ENCODE measurements at places on chromosomes 7 and 10.

GRCh38 chr10:29760138-29760900 is 125.5 kb upstream of the SVIL start:
- DNase-seq, result no peak

DNA sequence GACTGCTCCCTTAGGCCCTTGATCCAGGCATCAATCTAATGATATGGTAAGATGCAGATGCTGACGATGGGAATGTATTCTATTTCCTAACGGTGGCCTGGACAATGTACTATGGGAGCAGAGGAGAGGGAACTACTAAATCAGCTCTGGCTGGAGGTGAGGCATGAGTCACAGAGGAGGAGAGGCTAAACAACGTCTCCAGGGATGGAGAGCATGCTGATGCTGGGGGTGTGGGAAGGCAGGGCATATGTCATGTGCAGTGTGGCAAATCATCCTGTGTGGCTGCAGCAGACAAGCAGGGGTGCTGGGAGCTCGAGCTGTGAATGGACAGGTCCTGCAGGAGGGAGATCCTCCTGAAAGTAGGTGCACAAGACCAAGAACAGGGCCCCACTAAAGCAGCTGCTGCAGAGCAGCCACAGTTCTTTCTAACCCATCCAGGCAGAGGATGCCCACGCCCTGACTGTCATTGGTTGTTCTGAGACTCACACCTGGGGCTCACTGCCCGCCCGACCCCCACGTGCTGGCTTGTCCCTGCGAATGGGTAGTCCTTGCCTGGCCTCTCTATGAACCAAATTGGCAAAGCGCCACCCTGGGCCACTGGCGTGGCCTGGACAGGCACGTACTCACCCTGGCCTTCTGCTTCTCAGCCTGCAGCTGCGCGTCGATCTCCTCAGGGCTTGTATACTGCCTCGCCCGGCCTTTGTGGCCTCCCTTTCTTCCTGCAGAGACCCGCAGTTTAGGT is 4.0 kb downstream of the PDAP1 start:
- no peak for DNase-seq

DNA sequence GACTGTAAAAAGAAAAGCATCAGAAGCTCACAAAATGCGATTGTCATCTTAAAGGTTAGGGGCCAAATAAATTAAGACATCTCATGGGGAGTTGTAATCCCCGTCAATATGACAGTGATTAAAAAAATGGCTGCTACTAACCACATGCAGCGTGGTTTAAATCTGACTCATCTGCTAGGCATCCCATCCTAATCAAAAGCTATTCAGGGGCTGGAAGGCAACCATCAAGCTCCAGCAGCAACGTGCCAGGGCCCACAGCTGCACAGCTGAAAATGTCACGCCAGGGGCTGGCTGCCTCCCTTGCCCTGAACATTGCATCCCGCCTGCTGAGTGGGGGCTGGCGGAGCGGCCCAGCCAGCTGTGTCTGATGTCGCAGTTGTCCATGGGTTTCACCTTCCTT is 66.3 kb upstream of the FRMD4A start:
- no peak for DNase-seq

- DNase-seq, result no peak
Measured at GRCh38 chr7:99499371-99499720, 735 bp downstream of the ZNF394 start.

GRCh38 chr10:13810568-13810967 is 223.8 kb downstream of the PRPF18 start:
- DNase-seq, result no peak

- no peak for DNase-seq
Measured at GRCh38 chr7:96188591-96188991, 133.3 kb downstream of the SLC25A13 start.

- DNase-seq, result no peak
Measured at GRCh38 chr7:1647961-1648672, 22.0 kb upstream of the ELFN1 start.

DNA sequence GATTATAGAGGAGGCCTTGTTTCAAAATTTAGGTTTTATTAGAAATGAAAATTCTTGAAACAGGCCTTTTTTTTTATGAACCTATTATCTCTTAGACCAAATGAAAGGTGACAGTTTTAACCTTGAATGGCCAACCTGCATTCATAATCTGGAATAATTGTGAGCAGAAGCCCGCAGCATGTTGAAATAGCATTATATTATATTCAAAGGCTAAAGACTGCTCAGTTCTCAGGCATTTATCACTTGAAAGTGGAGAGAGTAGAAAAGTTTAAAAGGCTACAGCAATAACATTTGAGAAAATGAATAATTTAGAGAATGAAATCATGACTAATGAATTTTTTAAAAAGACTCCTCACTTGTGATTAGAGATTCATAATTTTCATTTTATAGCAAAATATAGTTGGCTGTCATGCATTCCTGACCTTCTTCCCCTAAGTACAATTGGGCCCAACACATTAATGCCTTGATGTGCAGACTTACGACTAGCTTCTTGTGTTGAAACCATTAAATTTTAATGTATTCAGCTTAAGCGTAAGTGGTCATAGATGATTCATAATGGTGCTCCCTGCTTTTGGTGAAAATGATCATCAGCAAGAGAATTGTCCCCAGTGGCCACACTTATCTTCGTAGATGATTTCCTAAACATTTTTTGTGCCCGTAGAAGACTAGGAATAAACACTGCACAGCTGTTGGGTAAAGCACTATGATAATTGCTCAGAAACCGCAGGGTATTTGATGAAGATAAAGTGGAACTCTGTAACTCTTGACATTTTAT is 346.6 kb upstream of the BMPER start:
- DNase-seq, result no peak

DNA sequence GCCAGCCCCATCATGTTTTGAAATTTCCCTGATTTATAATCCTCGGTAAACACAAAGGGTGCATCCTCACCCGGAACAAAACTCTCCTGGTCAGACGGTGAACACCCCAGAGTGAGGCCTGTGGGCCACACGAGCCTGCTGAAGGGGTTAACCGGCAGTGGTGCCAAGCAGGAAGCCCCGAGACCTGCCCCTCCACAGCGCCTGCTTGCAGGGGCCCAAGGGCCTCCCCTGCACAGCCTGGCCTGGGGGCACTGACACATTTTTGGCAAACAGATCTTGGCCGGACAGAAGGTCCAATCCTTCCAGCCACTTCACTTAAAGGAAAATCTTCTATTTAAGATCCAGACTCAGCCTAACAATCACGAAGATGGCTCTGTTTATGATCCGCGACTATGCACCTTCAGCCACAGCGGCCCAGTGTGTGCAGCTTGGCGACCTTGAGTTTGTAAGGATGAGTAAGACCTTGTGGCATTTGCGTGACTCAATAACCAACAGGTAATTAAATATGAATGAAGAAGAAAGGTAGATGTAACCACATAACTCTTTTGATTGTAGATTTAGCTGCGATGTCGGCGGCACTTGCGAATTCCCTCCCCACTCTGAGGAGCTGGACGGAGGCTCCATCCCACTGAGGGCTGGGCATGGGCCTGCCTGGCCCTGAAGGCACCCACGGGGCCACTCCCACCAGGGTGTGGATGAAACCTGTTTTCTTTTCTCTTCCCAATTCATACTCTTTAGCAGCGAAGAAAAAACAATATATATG is 328.2 kb downstream of the DNAJB6 start:
- DNase-seq, result no peak

DNA sequence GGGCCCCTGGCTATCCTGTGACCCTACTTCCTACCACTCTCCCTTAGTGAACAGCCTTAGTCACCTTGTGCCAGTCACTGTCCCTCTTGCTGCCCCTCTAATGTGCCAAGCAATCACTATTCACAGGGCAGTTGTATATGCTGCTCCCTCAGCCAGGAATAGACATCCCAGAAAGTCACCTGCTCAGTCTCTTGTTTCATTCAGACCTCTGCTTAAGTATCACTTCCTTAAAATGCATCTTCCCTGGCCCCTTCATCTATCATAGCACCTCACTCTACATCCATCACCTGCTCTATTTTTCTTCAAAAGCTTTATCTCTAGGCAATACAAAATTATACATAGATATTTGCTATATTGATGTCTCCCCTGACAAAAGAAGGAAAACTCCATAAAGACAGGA is 328.4 kb upstream of the NFE2L3 start:
- DNase-seq, result no peak

DNA sequence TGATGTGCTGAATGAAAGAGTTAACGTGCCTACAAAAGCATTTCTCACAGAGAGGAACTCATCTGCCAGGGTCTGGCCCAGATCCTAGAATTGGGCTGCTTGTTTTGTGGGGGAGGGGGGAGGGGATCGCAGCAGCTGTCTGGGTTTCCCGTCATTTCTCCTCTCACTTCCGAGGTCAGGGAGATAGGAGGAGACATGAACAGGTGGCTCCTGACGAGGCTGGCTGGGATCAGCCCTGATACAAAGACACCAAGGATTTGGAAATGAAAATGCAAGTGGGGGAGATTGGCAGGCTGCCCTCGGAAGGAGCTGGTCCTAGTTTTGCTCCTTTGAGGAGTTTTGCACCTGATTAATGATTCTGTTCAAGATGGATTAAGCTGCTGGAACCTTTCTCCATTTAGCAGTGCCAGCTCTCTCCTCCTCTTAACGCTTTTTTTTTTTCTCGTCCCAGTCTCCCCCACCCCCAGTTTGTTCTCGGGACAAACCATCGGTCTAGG is 86.8 kb upstream of the KMT2C start:
- no peak for DNase-seq

- no peak for DNase-seq
Measured at GRCh38 chr7:43077285-43077684, 35.2 kb upstream of the HECW1 start.

- DNase-seq, result no peak
Measured at GRCh38 chr10:25934621-25935139, 651 bp downstream of the MYO3A start.

DNA sequence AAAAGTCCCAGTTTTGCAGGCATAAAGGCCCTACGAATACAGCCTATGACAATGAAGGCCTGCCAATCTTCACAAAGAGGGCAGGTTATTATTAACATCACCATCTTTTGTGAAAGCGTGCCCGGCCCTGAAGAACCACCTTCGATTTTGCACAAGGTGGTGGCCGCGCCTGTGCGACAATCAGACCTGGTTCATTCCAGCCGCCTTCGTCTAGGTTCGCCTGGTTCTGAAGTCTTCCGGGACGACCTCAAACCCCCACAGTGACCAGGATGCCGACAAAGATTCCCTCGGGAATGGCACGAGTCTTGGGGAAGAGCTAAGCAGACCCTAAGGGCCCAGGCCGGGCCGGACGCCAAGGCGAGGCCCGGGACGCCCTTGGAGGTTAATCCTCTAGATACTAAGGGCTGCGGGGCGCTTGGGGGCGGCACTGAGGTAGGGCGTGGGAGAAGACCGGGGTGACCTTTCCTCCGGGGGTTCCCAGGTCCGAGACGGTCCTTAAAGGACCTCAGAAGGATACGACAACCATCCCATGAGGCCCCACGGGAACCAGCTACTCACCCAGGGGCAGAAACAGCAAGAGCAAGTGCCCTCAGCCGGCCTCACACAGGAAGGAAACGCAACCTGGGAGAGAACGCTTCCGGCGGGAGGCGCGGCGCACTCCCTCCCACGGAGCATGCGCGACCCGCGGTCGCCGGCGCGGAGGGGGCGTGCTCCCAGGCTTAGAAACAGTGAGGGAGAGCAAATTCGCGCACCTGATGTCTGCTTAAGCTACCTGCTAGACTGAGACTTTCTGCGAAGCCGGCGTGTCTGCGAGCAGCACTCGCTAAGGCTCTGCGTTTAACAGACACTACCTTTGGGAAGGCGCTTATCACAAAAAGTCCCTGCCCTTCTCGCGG is at the start of gene ATAD1:
Gene ATAD1, minus strand, starts transcription at position 618 of the 896 bp plus-strand sequence. CDS start 3,627 bp downstream, outside the sequence.
- peak; percentile 73 for DNase-seq

DNA sequence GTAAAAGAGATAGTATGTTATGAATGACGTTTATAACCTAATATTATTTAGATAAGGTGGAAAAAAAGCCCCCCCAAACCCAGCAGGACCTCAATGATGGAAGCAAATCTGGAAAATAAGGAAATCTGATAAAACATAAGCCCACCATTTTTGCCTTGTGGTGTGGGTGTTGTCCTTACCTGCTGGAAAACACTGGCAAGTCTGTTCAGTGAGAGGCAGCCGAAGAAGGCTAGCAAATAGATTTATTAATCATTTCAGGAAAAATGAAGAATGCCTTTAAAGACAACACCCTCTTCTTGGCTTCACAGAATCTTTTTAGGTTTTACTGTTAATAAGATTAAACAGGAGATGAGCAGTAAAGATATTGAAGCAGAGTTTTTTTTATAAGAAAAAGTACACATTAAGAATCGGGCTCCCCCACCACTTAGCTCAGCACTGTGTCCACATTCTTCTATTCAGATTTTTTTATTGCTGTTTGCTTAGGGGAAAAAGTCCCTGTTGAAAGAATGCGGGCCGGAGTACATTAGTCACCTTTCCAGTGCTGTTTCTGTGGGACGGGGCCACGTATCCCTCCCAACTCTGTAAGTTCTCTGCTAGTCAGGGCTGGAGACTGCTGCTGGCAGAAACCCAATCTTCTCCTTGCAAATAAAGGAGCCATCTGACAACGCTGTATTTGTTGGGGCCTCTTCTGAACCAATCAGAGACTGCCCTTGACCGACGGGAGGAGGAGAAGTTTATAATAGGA is 104.1 kb downstream of the EVX1 start:
- DNase-seq, result no peak

- no peak for DNase-seq
Measured at GRCh38 chr7:66950311-66950710, 29.3 kb downstream of the TMEM248 start.

GRCh38 chr10:72026278-72027111 is 61.9 kb downstream of the SPOCK2 start:
- DNase-seq, result no peak

GRCh38 chr7:41006306-41006995 is 696.4 kb downstream of the INHBA start:
- no peak for DNase-seq

DNA sequence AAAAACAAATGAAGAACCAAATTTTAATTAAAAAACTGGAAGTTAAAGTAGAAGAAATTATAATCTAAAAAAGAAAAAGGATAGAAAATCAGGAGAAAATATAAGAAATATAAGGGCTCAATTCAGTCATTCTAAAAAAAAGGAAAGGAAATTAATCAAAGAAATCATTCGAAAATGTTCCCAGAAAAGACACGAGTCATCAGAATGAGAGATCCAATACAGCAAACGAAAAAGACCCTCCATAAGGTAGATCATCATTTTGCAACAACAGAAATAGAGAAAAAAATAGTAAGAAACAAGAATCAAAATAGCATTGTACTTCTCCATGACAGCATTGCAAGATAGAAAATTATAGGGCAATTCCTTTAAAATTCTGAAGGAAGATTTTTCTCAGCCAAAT is 22.5 kb upstream of the DGKI start:
- no peak for DNase-seq
